ENCODE measurements at places on chromosomes 12 and 14.

- DNase-seq = no peak
Measured at GRCh38 chr12:6330999-6331714, 10.7 kb downstream of the TNFRSF1A start.

GRCh38 chr14:32374155-32374554 lies 45.1 kb downstream of the AKAP6 start:
- no peak for DNase-seq

GRCh38 chr14:21494902-21495762 lies 16.0 kb downstream of the METTL3 start:
- DNase-seq = no peak

- no peak for DNase-seq
Measured at GRCh38 chr14:54503486-54503885, 6.2 kb upstream of the CGRRF1 start.

GRCh38 chr12:77816196-77816595 lies 14.5 kb upstream of the NAV3 start:
- DNase-seq = no peak

Data from iPS DF 6.9 (cell line).